Skeletal muscle cell (primary cell): ENCODE measurements at places on chromosomes 16 and 17.

- DNase-seq: no peak
Measured at GRCh38 chr16:57366544-57367040, 5.7 kb upstream of the CX3CL1 start.

GRCh38 chr17:50059759-50060273 is 3.9 kb downstream of the ITGA3 start:
- DNase-seq: no peak

DNA sequence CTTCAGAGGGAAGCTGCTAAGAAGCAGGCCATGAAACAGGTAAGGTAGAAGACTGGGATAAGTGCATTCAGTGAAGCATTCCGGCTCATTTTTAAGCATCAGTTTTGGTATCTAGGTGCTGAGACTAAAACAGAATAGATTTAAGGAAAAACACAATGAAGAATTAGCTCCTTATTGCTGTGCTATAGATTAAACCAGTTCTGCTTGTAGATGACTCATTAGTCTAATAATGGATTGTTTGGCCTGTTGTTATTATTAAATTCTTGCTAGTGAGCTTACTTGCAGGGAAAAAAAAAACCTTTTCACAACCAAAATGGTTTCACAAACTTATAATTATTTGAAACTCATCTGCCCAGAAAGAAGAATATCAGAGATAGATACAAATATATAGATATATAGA is 55.9 kb downstream of the NSRP1 start:
- DNase-seq: no peak

GRCh38 chr17:79667746-79668145 is 56.9 kb upstream of the RBFOX3 start:
- no peak for DNase-seq

DNA sequence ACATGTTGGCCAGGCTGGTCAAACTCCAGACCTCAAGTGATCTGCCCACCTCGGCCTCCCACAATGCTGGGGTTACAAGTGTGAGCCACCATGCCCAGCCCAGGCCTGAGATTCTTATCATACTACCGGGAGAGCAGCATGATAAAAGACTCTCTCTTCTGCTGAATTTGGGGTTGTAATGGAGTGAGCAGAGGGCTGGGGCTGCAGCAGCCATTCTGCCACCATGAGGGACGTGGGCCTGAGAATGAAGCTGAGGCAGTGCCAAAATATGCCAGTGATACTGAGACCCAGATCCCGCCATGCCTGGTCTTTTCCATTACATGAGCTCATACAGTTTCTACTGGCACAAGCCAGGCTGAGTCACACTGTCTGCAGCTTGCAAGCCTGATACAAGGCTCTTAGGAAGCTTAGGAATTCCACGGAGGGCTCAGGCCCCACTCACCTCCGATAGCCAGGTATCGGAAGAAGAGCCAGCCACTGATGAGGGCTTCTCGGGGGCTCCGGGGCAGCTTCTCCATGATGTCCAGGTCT is 19.6 kb upstream of the P2RX1 start:
- no peak for DNase-seq

- DNase-seq: no peak
Measured at GRCh38 chr16:23962001-23962400, 126.2 kb downstream of the PRKCB start.

DNA sequence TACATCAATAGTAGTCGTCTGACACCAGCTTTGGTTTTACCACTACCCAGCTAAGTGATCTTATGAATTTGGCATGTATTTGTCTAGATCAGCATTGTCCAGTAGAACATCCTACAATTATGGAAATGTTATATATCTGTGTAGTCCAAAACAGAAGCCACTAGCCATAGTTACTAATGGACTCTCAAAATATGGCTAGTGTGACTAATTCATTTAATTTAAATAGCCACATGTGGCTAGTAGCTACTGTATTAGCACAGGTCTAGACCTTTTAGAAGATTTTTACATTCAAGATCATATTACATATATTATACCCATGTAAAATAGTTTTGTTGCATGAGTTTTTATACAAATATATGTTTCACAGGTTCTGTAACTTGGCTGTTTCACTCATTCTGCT is 27.0 kb upstream of the NFAT5 start:
- no peak for DNase-seq

- peak; percentile 82 for DNase-seq
Measured at GRCh38 chr17:3879186-3879585, 13.7 kb downstream of the CAMKK1 start.

DNA sequence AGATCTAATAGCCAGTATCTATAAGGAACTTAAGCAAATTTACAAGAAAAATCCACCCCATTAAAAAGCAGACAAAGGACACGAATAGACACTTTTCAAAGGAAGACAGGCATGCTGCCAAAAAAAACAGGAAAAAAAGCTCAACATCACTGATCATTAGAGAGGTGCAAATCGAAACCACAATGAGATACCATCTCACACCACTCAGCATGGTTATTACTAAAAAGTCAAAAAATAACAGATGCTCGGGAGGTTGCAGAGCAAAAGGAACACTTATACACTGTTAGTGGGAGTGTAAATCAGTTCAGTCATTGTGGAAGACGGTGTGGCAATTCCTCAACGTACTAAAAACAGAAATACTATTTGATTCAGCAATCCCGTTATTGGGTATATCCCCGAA is 9.6 kb downstream of the STX8 start:
- no peak for DNase-seq

DNA sequence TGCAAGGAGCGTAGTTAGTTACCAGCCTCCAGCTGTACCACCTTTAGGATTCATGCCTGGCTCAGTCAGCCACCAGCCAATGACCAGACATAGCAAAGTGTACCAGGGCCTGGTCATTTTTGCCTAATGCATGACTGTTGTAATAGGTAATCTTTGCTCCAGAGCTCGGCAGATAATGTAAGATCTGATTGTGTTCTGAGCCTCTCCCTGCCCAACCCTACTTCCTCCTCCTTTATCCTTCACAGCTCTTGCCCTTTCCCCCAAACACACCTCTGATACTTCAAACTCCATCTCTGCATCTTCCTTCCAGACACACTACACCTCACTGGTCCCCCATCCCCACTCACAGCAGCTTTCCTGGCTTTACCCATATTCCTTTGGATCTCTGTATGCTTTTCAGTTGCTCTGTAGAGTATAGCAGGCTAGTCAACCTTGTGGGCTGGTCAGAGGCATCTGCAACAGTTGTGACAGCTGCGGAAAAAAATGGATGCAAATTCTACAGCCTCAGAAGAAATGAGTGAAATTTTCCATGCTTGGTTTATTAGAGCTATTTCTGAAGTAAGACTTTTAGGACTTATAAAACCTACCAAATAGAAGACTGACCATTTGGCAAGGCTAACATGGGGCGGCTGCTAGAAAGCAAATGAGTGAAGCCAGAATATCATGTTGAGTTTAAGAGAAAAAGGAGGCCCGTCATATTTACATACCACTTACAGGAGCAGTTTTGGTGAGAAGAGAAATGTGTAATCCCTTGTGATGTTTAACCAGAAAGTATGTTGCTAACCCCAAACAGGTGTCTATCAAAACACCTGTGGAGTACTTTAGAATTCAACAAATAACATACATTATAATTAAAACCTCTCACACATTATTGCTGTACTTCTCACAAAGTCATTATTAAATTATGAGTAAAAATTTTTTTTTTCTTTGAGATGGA is 19.9 kb upstream of the C16orf87 start:
- no peak for DNase-seq

DNA sequence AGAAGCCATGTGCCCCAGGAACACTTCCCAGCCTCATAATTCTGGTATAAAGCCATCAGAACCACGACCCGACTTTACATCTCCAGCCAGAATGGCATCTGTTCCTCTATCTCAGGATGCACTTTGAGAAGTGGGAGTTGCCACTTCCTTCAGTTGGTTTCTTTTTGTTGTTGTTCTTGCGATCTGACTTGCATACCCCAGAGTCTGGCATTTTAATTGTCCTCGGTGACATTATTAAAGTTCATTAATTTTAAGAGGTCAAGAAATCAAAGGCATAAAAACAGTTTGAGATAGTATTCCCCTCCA is 13.5 kb downstream of the MARCHF10 start:
- DNase-seq: no peak

GRCh38 chr17:80043963-80044362 is 7.5 kb downstream of the CCDC40 start:
- DNase-seq: no peak

GRCh38 chr17:61261001-61261637 is 138.5 kb upstream of the TBX2 start:
- no peak for DNase-seq

GRCh38 chr17:48503747-48504146 is 27.1 kb downstream of the HOXB1 start:
- no peak for DNase-seq

DNA sequence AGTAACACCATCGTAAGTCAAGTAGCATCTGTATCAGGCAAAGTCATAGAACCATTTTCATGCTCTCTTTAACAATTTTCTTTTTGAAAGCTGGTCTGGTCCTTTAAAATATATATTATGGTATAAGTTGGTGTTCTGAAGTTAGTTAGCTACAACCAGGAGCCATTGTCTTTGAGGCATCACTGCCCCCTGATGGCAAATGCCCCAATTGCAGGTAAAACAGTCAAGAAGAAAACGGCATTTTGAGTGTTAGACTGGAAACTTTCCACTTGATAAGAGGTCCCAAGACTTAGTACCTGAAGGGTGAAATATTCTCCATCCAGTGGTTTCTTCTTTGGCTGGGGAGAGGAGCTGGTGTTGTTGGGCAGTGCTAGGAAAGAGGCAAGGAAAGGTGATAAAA is 14.1 kb downstream of the TP53 start:
- DNase-seq: no peak

- no peak for DNase-seq
Measured at GRCh38 chr16:59701963-59702930, 968.1 kb upstream of the GOT2 start.

DNA sequence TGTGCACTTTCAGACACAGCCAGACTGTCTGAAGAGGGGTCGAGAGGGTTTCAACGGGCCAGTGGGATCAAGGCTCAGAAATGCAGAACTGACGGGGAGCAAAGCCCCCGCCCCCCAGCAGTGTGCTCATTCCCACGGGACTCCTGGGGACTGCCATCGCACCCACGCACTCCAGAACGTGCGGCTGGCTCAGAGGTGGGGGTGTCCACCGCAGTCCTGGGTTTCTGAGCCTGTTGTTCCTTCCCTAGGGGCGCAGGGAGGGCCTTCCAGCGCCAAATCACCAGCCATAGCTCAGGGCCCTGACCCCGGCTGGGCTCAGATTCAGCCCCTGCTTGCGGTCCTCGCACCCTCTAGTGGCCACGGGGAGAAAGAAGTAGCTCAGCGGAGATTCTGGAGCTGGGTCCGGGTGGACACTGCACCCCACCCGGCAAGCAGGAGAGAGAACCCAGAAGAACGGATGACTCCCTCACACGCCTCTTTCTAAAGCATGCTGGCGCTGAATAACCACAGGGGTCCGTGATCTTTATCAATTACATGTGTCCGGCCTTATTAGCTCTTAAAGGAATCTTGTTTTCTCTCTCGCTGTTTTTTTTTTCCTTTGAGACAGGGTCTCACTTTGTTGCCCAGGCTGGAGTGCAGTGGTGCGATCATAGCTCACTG is 45.0 kb upstream of the USP7 start:
- peak; percentile 18 for DNase-seq

DNA sequence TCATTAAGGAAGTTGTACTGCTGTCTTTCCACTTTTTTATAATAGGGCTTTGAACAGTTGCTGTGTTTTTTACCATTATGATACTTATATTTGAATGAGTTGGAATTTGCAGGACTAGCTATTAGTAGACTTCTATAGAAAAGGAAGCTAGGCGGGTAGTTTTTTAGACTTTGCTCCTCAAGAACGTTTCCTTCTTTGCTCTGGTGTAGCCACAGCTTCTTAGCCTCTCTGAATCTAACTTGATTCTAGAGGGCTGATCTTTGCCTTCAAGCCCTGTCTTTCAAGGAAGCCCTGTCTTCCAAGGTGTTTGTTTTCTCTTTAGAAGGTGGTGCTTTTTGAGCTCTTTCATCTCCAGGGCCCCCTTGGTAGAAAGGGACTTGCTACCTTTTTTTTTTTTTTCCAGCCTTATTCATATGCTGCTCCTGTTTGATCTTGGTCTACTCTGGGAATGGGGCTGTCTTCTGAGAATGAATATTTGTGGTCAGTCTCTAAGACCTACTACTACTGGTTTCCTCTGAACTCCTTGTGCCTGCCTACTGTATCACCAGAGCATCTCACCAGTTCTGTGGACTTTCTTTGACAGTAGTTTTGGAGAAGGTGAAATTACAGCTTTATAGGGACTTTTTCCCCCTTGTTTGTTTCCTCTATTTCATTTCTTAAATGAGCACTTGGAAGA is 52.3 kb upstream of the RASL10B start:
- no peak for DNase-seq

- DNase-seq: no peak
Measured at GRCh38 chr16:55824473-55825000, 8.4 kb downstream of the CES1 start.

- DNase-seq: no peak
Measured at GRCh38 chr17:64109400-64109799, 20.5 kb downstream of the ERN1 start.

DNA sequence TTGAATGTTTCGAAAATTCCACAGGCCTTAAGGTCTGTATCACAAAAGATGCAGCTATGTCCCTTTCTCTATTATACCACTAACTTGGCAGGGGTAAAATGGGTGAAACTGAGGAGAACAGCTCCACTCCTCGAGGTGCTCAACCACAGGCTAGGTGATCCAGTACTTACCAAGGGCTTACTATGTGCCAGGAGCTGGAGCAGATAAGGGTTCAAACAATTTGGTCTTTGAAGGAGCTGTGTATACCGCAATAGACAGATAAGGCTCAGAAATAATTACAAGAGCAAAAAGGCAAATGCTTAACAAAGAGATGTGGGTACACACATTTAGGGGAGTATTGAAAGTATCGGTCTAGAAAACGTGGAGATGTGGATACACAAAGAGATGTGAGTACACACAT is 1.5 kb downstream of the XPO6 start:
- no peak for DNase-seq

DNA sequence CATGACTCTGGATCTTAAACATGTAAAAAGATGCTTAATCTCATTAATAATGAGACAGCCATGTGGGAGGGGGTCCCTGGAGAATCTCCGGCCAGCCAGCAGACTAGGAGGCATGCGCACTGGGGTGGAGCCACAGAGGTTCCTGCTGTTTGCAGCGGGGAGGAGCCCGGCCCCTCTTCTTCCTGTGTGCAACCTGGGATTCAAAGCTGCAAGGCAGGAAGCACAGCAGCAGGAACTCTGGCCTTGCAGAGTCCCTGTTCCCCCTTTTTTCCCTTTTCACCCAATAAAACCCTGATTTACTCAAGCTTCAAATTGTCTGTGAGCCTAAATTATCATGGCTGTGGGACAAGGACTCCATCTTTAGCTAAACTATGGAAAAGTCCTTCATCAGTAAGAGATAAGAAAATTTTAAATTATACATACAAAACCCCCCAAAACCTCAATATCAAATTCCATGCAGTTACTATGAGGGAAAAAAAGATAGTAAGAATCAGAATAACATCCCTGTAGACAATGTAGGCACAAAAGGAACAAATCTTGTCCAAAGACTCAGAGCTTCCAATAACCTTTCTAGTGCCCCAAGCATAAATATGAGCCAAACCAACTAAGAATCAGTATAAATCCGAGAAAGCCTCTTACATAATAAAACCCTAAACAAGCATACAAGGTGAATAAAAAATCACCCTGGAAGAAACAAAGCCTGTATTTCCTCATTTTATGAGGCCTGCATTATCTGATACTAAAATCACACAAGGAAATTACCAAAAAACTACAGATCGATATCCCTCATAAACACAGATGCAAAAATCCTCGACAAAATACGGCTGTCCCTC is 12.1 kb downstream of the CFDP1 start:
- DNase-seq: peak; percentile 56
